Stimulated activated naive CD4-positive, alpha-beta T cell treated with Interleukin-2 at 50 U/mL for 16 hours (primary cell): ENCODE measurements at places on chromosomes 4 and X.

DNA sequence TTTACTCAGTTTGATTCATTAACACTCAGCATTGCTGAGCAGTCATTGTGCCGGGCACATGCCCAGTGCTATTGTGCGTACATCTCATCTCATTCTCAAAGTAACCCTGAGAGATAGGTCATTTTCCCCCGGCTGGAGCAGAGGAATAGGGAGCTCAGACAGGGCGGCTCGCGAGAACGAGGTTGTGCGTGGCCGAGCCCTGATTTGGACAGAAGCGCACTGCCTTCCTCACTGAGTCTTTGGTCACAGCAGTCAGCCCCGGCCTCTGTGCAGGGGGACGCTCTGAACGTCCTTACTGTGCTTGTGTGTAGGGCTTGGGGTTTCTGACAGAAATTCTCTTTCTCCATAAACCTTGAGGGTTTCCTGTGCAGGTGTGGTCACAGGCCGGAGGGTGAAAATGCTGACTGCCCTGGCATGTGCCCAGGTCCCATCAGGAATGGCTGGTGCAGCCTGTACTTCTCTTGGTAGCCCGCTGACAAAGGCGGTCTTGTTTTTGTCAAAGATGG, 39.5 kb downstream of the NOP14 start:
- no peak for DNase-seq

DNA sequence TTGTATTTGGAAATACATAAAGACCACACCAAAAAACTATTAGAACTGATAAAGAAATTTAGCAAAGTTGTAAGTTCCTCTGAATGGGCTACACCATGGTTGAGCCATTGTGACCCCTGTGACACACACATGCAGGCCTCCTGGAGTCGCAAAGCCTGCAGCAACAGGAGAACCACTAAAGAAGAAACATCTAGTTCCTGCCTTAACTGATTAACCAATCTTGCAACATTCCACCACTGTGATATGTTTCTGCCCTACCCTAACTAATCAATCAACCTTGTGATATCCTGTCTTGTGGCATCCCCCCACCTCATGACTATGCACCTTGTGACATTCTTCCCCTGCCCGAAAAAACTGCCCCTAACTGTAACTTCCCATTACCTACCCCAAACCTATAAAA, 401.8 kb downstream of the PRDM5 start:
- DNase-seq: no peak

DNA sequence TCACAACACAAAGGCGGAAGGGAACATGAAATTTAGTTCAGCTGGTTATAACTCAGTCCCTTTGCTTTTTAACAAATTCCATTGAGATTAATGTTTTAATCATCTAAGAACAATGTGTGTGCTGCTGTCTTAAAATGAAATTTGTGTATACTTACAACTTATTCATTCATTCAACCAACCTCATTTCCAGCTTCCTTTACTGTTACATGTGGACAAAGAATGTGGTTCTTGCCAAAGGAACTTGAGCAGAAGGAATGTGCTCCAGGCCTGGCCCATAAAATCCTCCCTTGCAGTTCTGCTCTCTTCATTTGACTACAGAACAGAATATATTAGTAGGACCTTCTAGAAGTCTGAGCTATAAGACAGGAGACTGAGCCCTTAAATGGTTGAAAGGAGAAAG, 176.8 kb upstream of the GLRA2 start:
- DNase-seq: no peak

- no peak for DNase-seq
Observed at GRCh38 chr4:8849266-8850073, 22.2 kb downstream of the HMX1 start.
